Stimulated activated naive CD4-positive, alpha-beta T cell (primary cell): ENCODE measurements at places on chromosomes 11 and 22.

GRCh38 chr11:127074151-127074761 is 73.7 kb upstream of the KIRREL3 start:
- no peak for DNase-seq

DNA sequence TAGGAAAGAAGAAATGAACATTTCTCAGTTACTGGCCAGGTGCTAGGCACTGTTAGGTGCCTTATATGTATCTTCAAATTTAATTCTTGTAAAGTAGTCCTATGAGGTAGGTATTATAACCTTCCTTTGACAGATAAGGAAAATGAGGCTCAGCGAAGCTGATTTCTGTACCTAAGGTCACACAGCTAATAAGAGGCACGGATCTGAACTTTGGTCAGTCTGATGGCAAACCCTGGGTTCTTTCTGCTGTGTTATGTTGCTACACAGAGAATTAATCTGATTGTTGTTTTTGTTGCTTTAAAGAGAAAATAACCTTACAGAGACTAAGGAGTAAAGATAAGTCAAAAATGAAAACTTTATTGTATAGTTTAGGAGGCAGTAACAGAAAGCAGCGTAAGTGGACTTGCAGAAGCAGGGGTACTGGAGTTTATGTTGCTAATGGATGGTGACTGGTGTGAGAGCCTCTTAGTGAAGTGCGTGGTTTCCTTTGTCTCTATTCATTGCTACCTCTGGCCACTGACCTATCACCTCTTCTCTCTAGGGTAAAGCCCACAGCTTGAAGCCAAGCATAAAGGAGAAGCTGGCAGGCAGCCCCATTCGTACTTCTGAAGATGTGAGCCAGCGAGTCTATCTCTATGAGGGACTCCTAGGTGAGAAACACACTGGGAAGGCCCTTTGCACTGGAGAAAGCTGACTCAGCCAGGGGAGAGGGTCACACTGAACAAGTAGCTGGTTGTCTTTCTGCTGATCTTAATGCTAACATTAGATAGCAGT is 38.3 kb downstream of the MADD start:
- no peak for DNase-seq

- no peak for DNase-seq
Observed at GRCh38 chr11:117792241-117792640, 4.8 kb downstream of the DSCAML1 start.

DNA sequence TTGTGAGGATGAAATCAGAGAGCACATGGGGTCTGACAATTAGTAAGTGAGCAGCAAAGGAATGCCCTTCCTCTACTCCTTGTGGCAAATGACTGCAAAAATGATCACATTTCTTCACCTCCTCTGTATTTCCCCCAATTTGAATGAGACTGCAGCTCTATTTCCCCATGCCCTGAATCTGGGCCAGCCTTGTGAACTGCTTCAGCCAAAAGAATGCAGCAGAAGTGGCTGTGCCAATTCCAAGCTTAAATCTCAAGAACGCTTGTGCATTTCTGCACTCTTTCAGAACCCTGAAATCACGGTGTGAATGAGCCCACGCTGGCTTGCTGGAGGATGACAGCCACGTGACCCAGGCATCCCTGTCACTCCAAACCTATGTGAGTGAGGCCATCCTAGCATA is 9.9 kb downstream of the SLC43A3 start:
- DNase-seq = no peak

DNA sequence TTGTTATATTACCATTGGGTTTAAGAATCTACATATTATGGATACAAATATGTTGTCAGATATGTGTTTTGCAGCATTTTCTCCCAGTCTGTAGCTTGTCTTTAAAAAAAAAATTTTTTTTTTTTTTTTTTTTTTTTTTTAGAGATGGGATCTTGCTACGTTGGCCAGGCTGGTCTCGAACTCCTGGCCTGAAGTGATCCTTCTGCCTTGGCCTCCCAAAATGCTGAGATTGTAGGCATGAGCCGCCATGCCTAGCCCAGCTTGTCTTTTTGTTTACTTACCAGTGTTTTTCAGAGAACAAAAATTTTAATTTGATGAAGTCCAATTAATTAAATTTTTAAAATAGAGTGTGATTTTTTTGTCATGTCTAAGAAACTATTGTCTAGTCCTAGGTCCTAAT is 29.8 kb downstream of the INCENP start:
- DNase-seq = no peak

- no peak for DNase-seq
Observed at GRCh38 chr11:62905296-62905695, 15.9 kb downstream of the CHRM1 start.

- DNase-seq = no peak
Observed at GRCh38 chr11:1770061-1770460, 6.3 kb upstream of the CTSD start.

- DNase-seq = no peak
Observed at GRCh38 chr11:87976009-87976408, 199.2 kb downstream of the RAB38 start.

GRCh38 chr22:38754751-38755154 is 1.0 kb downstream of the SUN2 start:
- DNase-seq = peak; percentile 54

GRCh38 chr22:26986884-26987283 is 329.5 kb downstream of the MIAT start:
- DNase-seq = no peak
